CD4-positive, alpha-beta T cell treated with Interleukin-12 subunit alpha and Interleukin-12 subunit beta, for 1 hour (primary cell): ENCODE measurements at places on chromosomes 3 and 15.

DNA sequence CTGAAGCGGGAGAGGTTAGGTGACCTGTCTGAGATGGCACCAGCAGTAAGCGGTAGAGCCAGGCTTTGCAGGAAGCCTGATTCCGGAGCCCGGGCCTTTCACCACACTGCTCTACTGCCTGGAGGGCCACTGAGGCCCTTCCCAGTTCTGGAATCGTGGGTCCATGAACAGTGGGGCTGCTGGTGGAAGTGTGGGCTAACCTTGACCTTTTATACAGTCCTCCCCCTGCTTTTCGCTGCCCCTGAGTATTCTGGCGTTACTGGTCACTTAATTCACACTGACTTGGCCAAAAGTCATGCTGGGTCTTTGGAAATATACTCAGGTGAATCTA, 2.6 kb upstream of the ABTB1 start:
- DNase-seq = no peak

DNA sequence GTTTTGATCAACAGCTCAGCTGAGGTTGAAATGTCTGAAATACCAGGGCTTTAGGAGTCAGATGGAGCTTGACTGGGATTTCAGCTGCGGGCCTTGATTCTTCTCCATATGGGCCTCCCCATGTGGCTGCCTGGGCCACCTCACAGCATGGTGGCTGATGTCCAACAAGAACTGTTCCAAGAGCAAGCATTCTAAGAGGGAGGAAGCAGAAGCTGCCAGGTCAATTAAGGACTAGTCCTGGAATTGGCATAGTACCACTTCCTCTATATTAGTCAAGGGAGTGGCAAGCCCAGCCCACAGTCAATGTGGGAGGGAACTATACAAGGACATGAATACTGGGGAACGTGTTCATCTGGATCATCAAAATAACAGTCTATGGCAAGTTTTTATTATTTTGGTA, 181.7 kb upstream of the ANKRD28 start:
- DNase-seq = no peak

DNA sequence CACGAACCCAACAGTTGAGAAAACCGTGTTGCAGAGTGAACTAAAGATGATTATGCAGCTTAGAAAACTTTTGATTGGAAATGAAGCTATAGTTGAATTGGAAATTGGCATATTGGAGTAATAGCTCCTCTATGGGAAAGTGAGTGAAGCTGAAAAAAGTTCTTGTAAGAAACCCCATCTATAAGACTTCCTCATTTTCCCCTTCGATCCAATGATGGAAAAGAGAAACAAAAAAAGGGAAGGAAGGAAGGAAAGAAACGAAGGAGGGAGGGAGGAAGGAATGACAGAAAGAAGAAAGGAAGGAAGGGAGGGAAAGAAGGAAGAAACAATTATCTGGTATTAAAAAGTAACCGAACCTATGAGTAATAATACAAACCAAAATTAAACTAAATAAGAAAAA, 791.8 kb upstream of the NR2F2 start:
- no peak for DNase-seq

DNA sequence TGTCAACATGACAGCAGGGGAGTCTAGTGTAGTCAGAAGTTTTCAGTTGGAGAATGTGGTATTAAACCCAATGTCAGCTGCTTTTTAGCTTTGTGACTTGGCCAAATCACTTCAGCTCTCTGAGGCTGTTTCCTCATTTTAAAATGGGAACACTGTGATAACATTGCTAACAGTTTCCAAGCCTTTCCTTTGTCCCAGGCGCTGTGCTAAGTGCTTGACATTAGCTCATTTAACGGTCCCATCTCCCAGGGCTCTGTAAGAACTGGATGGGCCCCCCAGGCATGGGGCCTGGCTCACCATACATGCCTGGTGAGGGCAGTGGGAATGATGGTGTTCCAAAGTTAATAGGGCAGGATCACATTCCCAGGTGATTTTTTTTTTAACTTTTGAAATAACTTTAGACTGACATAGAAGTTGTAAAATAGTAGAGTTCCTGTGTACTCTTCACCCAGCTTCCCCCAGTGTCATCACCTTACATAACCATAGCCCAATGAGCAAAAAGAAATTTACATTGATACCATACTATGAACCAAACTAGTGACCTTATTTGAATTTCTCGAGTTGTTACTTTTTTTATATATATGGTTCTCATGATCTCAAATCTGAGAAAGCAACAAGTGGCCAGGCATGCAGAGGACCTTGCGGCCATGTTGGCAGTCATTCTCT, 7.7 kb downstream of the RASL12 start:
- no peak for DNase-seq

GRCh38 chr3:122405015-122405414, 10.8 kb downstream of the WDR5B start:
- no peak for DNase-seq

DNA sequence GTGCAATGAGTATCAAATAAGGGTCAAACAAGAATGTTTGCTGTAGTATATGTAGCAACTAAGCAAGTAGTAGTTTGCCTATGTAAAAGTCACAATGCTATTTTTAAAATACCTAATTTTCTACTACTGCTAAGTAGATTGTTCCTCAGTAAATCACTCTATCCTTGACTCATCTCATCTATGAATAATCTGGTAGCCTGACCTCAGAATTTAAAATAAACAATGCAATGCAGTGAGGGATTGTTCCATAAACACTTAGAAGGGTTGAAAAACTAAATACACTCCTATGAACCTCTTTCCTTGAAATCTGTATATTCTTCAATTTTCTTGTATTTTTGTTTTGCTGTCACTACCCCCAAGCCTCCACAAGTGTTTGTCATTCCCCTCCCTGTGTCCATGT, 253.3 kb downstream of the TBC1D5 start:
- no peak for DNase-seq

DNA sequence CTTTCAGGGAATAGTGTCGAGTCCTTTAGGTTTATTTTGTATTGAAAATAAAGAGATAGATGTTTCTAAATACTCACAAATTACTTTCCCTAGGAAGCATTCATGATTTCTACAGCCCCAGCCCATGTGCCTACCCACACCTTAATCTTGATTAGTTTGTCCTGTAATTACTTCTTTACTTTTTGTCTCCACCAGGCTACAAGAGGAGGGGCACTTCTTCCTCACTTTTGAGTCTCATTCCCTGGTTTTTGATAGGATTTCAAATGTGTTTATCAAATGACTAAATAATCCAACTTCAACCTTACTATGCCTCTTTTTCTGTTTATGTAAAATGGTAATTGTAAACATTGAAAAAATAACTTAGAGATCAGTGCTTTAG, 1.8 kb downstream of the PXK start:
- no peak for DNase-seq

- no peak for DNase-seq
Measured at GRCh38 chr3:98952404-98952803, 50.9 kb upstream of the DCBLD2 start.

GRCh38 chr3:176692966-176693785, 504.1 kb downstream of the TBL1XR1 start:
- no peak for DNase-seq

DNA sequence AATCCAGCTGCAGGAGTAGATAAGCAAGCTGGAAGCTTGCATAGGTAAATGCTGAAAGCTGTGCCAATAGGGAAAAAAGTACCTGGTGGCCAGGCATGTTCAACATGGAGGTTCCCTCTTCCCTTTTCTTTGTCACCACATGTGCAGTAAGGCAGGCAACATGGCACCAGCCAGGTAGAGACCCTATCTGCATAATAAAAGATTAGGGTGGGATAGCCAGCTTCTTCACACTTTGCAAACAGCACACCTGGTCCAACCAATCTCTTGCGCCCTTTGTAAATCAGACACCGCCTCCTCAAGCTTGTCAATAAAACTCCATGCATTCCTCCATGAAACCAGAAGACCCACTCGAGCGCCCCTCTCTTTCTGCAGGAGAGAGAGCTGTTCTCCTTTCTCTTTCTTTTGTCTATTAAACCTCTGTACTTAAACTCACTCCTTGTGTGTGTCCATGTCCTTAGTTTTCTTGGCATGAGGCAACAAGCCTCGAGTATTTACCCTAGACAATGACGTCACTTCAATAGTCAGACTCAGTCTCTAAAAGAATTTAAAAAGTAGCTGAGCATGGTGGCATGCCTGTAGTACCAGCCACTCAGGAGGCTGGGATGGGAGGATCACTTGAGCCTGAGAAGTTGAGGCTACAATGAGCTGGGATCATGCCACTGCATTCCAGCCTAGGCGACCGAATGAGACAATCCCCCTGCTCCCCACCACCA, 256.3 kb downstream of the SCAPER start:
- no peak for DNase-seq

DNA sequence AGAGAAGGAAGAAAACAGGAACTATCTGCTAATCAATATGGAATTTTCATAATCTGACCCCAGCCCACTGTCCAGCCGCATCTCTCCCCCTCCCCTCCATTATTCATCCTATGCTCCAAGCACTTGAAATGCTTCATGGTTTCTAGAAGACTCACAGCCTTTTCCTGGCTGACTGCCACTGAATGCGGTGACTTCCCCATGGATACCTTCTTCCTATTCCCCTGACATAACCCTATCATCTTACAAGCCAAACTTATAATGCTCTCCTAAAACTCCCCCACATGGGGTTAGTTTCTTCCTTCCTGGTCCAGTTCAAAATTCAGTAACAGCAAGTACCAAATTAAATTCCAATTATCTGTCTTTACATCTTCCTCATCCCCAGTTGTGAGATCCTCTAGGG, 31.2 kb upstream of the PTX3 start:
- no peak for DNase-seq

- no peak for DNase-seq
Measured at GRCh38 chr15:43302205-43302817, 28.1 kb downstream of the LCMT2 start.

DNA sequence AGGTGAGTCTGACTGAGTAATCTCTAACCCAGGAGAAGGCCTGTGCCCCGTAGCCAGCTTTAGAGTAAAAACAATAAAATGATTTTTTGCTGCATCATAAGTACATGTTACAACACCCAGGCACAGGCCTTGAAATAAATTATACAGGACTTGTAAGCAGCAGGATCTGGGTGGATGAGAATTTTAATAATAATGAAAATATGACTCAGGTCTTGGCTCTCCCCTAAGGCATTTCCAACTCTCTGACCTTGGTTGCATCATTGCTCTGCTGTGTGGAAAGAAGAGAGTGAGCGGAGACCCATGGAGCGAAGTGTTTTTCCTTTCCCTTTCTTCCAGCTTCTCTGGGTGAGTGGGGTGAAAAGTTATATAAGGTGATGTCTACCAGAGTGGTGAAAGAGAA, 44.6 kb downstream of the EOMES start:
- no peak for DNase-seq

GRCh38 chr3:12861611-12862010, 20.2 kb upstream of the RPL32 start:
- no peak for DNase-seq

DNA sequence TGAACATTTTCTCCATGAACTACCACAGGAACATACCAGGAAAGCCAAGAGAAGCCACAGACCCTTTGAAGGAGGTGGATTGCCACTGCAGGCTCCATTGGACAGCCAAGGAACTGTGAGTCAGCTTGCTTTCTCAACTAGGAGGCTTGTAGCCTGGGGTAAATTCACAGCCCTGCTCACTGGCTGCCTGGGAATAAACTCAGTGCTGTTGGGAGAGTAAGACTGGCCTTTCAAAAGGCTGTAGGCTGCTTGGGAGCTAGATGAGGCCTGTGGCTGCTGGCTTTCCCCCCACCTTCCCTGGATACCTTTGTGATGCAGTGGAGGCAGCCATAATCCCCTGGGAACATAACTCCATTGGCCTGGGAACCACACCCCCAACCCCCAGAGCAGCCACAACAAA, 223.5 kb upstream of the RBMS3 start:
- DNase-seq = no peak

GRCh38 chr3:50559702-50560101, 7.8 kb downstream of the C3orf18 start:
- no peak for DNase-seq

GRCh38 chr3:75180945-75181298, 483.2 kb upstream of the FRG2C start:
- no peak for DNase-seq

GRCh38 chr15:63491116-63491827, 13.1 kb upstream of the USP3 start:
- DNase-seq = no peak

DNA sequence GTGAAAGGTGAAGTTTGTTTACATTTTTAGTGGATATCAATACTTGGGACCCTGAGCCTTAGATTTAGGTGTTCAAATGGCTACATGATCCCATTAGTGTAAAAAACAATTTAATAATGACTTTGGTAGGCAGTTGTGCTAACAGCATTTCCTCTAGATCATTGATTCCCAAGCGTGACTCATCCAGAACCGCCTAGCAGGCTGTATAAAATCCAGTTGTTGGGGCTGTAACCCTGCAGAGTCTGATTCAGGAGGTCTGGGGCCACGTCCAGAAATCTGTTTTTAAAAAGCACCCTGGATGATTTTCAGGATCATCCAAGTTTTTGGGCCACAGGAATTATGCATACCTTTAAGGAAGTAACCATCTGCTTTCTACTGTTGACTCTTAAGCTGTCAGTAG, 156.4 kb downstream of the TP63 start:
- no peak for DNase-seq

DNA sequence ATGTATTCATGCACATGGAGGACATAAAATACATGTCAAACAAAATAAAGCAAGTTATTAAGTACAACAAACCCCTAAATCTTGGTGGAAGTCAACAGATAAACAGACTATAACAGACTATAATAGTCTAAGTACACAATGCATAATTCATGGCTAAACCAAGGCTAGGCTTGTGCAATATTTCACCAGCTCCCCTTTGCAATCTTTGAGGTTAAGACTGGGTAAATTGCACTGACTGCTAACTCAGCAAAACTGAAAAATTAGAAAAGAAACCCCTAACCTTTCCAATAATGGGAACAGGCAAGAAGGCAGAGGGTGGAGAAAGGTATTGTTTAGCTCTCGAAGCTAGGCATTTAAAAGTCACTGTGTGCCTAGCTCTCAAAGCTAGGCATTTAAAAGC, 304.9 kb upstream of the WNT5A start:
- DNase-seq = no peak

DNA sequence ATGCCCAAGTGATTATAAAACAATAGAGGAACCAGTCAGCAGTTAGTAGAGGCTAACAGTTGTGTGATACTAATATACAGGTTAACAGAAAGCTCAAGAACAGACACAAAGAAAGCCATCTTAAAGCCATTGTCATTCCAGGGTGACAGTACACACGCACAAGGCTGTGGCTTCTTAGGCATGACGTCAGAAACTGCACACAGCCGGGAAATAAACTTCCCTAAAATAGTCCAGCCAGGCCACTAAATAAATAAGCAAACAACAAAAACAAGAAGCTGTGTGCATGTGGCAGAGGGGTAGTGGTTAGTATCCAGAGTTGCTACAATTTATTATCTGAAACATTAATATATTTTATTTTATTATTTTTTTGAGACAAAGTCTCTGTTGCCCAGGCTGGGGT, 49.8 kb downstream of the PPCDC start:
- DNase-seq = no peak

GRCh38 chr15:50996641-50997040, 88.2 kb downstream of the AP4E1 start:
- no peak for DNase-seq

DNA sequence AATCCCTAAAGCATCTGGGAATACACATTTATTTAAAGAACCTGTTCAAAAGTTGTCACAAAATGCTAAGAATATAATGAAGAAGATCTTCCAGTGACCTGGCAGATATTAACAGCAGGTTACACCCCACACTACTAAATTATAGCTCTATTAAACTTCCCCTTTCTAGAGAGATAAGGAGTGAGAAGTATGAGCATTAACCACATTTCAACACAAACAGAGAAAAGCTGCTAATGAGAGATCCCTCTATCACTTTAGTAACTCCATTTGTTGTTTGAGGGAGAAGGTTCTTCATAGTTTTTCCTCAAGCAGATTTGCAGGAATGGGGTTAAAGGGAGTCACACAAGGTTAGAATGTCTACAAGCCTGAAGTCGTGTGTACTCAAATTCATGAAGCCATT, 3.6 kb downstream of the COL8A1 start:
- no peak for DNase-seq
